ENCODE measurements at places on chromosomes 1 and 21.

- DNase-seq, result no peak
Observed at GRCh38 chr1:205920159-205920558, 23.1 kb downstream of the SLC26A9 start.

GRCh38 chr1:204487256-204487615, 7.4 kb downstream of the PIK3C2B start:
- no peak for DNase-seq

- DNase-seq, result no peak
Observed at GRCh38 chr1:78836726-78837125, 169.8 kb downstream of the ADGRL4 start.

DNA sequence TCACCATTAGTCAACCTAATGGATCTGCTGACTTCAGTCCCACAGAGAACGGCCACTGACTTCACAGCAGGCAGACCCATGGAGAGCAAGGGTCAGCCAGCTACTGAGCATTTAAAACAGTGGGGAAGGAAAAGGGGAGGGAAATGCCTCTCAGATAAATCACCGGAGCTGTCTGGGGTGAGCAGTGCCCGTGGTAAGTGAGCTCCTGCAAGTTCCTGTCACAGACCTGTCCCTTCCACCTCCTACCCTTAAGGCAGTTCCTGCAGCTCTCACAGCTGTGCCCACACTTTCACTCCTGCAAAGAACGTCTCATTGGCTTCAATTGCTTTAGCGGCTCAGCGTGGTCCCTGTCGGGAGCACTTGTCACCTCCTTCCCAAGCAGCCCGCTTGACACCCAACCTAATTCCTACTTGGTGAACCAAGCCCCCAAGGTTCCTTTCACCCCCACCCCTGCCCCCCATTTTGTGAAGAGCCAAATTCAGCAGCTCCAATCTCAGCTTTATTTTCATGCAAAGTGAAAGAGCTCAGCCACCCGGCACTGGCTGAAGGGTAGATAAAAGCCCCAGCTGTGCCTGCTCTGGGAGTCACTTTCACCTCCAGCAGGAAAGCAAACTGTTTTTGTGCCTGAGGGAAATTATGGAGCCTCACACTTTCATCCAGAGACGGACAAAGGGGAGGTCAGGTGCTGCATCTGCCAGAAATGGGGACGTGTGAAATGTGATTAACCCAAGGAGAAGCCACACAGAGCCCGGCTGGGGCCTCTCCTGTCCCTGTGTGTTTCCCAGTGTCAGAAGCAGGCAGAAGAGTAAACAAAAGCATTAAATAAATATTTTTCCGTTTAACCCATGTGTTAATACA, 306.2 kb downstream of the TTLL7 start:
- DNase-seq, result no peak

GRCh38 chr1:80731241-80731894, 1069.4 kb upstream of the ADGRL2 start:
- DNase-seq, result no peak

DNA sequence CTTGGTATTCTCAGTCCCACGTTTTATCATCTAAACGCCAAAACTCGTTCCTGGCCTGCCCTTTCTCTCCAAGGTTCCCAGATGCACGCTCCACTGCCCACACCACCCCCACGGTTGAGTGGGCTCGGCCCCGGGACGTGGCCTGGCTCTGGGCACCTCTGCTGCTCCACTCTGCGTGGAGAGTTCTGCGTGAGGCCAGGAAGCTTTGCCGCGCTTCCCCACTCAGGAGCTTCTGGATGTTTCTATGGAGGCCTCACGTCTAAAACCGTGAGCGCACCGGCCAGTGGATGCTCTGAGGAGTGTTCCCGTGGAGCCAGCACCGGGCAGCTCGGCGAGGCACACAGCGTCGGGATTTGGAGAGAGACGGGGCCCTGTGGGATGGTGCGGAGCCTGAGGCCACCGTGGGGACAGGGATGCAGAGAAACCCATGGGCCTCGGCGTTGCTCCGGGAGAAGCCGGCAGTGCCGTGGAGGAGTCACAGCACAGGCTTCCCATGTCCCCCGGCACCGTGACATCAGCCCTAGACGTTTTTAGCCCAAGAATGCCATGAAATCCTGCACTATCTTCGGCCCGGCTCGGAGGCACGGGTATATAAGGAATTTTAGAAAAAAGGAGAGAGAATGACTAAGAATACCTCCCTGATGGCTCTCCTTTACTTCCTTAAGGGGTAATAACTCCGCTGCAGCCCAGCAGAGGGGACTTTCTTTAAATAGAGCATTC, 125.9 kb downstream of the PRDM16 start:
- DNase-seq, result no peak

DNA sequence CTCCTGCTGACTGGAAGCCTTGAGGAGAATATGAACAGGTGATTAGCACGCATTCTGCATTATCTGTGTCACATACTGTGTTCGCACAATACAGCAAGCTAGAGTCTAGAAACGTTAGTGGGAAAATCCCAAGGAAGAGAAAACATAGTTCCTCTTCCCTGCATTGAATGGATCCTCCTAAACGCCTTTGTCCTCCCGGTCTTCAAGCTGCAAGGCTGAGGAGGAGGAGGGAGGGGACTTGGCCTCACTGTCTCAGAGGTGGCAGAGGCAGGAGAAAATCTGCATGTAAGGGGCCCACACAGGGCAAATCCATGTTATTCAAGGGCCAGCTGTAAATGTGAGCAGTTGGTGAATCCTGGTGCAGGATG, 34.4 kb downstream of the WNT9A start:
- no peak for DNase-seq

DNA sequence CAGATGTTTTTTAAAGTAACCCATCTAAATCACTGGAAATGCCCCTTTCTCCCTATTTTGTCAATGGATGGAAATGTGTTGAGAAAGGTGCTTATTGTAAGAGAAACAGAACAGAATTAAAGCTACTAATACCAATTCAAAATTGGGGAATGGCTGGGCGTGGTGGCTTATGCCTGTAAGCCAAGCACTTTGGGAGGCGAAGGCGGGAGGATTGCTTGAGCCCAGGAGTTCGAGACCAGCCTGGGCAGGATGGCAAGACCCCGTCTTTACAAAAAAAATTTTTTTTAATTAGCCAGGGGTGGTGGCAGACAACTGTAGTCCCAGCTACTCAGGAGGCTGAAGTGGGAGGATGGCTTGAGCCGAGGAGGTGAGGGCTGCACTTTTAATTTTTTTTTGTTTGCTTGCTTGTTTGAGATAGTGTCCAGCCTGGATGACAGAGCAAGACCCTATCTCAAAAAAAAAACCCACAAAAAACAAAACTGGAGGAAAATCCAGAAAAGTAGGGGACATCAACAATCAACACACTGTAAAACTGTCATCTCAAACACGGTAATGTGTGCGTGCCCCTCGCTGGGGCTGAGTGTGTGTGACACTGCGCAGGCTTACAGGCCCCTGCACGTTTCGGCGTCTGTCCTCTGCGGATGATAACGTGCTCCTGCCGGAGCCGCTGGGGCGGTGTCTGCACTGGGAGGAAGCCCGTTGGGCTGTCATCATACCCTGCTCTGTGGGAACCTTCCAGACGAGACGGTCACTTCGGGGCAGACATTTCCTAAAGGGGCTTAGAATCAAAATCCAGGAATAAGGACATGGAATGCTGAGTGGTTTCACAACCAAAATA, 11.6 kb upstream of the POFUT2 start:
- DNase-seq, result no peak

DNA sequence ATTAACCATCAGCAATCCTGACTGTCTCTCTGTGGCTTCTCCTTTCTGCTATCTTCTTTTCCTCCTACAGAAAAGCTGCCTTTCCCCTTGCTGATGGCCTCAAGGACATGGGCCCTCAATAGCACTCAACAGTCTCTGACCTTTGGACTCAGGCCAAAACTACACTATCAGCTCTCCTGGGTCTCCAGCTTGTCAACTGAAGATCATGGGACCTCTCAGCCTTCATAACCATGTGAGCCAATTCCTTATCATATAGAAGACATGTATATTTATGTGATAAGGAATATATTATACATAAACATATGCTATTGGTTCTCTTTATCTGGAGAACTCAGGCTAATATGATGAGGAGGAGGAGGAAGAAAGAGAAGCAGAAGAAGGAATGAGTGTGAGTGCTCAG, 91.8 kb upstream of the GJB5 start:
- DNase-seq, result no peak

GRCh38 chr21:39373634-39374033, 24.7 kb upstream of the HMGN1 start:
- no peak for DNase-seq

- no peak for DNase-seq
Observed at GRCh38 chr1:118773656-118774055, 214.5 kb downstream of the TBX15 start.

DNA sequence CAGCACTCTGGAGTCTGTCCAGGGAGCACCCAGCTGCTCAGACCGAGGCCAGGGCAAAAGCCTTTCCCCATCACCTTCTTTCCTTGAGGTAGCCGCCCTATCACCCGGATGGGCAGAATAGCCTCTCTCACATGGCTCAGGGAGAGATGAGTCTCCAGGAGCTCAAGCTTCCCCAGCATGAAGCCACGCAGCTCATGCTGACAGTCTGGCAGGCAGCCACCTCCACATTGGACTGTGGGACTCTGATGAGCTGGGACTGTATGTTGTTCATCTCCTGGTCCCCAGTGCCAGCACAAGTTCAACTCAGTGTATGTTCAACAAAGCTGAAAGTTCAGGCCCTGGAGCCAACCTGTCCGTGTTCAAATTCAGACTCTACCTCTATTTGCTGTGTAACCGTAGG, 75.2 kb upstream of the ZC3H12A start:
- no peak for DNase-seq

GRCh38 chr1:6271554-6271953, 10.7 kb upstream of the GPR153 start:
- DNase-seq, result no peak

DNA sequence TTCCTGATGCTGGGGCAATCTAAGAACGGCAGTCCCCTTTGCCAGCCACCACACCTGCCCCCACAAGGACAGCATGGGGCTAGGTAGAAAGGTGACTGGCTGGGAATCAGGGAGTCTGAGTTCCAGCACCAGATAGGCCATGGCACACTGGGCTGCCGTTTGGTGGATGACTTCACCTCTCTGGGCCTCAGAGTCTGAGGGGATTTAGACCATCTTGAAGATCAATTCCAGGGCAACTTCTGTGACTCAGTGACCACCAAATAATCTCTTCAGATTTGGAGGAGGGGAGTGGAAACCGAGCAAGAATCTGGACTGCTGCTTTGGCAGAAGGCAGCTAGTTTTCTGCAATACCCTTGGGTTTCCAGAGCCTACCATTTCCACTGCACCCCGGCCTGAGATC, 92.1 kb upstream of the EDN2 start:
- DNase-seq, result no peak

DNA sequence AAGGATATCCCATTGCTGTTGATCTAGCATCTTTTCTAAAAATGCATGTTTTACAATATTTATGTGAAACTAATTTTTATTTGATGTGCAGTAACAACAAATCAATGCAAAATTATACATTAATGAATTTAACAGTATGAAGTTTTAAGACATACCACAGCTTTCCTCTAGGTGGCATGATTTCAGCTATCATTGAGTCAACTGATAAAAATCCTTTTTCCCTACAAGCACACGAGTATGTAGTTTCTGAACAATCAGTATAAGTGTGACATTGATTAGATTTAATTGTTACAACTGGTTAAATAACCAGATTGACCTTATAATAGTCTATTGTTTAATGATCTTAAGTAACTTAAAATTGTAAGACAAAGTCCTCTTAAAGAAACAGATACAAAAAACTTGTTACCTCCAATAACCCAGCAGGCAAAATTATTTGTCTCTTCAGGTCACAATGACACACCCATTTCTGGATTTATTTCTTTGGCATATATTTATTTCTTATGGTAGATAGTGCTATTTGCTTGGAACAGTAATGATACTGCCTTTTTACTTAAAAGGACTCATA, 5.8 kb upstream of the TGFB2 start:
- no peak for DNase-seq

DNA sequence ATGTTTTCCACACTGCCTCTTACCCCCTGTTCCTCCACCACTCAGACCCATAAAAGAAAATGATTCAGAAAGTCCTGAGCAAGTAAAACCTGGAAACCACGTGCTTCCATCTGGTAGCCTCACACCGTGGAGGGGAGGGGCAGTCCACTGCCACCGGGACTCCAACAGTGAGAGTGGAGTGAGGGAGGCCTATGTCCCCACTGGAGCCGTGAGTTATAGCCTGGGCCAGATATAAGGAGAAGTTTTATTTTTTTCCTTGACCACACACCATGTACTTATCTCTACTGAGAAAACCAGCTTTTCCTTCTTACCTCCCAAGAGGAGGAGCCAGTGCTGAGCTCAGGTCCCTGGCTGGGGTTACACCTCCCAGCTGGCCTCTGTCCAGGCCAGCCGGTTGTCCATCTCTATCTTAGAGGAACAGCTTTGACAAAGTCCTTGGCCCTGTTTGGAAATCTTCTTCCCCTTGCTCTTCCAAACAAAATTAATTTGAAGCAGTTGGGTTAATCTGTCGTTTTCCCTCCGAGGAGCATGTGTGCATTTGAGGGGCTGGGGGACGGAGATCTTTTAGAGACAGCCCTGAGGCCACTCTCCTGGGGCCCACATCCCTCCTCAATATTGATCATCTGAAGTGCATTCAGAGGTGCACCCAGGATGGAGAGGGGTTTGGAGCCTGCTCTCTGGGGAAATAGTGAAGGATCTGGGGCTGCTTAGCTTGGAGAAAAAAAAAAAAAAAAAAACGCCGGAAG, 49.1 kb upstream of the SERBP1 start:
- DNase-seq, result no peak

- DNase-seq, result no peak
Observed at GRCh38 chr21:30717105-30717504, 1.5 kb downstream of the KRTAP21-3 start.

GRCh38 chr1:186235696-186236095, 139.4 kb downstream of the TPR start:
- DNase-seq, result no peak

- DNase-seq, result no peak
Observed at GRCh38 chr1:66048011-66048410, 255.3 kb downstream of the PDE4B start.

GRCh38 chr1:159492575-159493323, 43.1 kb downstream of the OR10J5 start:
- no peak for DNase-seq

GRCh38 chr1:109089242-109090015, 1.1 kb upstream of the TMEM167B start:
- peak; percentile 28 for DNase-seq

GRCh38 chr1:10242135-10242534, 31.8 kb downstream of the KIF1B start:
- no peak for DNase-seq

DNA sequence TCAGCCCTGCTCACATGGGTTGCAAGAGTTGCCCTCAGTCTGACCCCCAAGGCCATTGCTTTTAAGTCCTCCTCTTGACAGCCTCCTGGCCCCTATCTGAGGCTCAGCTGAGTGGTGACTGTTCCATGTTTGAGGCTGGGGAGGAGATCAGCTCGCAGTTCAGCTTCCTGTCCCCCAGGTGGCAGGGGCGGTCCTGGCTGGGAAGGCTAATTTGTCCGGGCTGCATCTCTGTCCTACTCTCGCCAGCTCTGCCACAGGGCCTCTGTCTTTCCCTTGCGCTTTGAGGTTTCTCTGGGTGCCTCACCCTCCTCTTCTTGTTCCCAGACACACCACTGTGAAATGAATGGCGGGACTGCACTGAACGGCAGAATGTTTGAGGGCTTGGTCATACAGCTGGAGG, 157.3 kb downstream of the KCNJ6 start:
- no peak for DNase-seq

Data from activated T-helper 9 cell treated with anti-CD3 and anti-CD28 coated beads, Interleukin-2, amount 50 U/mL, for 16 hours (primary cell).